MG63 (cell line): ENCODE measurements at places on chromosomes 6 and 20. TPM values are rescaled to one million over a fixed set of nuclear protein-coding genes. Genes with fewer than 3 reads are reported as not detected.

The EPPIN gene
- not detected in 2 replicates for total RNA-seq

The ESR1 gene
- total RNA-seq = 0.07 TPM in 1 of 2 replicates, not detected in the other

The ALDH8A1 gene
- total RNA-seq = 0.10 TPM in 1 of 2 replicates, not detected in the other

The PPP1R18 gene
- 31.1 and 32.0 TPM in 2 replicates for total RNA-seq

The GTSF1L gene
- not detected in 2 replicates for total RNA-seq

The DYNLT2 gene
- 0.10 TPM in 1 of 2 replicates, not detected in the other for total RNA-seq

The TMEM74B gene
- not detected in 2 replicates for total RNA-seq

The MAS1 gene
- not detected in 2 replicates for total RNA-seq

The HMGA1 gene
- 65.7 and 74.6 TPM in 2 replicates for total RNA-seq

The WFDC10B gene
- not detected in 2 replicates for total RNA-seq

The HSD17B8 gene
- not detected in 2 replicates for total RNA-seq

The BCL2L1 gene
- 63.0 and 64.2 TPM in 2 replicates for total RNA-seq

The BMP5 gene
- total RNA-seq = 4.2 and 4.7 TPM in 2 replicates

The SLX4IP gene
- total RNA-seq = 1.7 and 3.0 TPM in 2 replicates

The ABHD12 gene
- total RNA-seq = 7.1 and 15.9 TPM in 2 replicates

The JPH2 gene
- total RNA-seq = 6.5 and 9.9 TPM in 2 replicates
